Amniotic stem cell (primary cell): ENCODE measurements at places on chromosomes 11 and 22.

DNA sequence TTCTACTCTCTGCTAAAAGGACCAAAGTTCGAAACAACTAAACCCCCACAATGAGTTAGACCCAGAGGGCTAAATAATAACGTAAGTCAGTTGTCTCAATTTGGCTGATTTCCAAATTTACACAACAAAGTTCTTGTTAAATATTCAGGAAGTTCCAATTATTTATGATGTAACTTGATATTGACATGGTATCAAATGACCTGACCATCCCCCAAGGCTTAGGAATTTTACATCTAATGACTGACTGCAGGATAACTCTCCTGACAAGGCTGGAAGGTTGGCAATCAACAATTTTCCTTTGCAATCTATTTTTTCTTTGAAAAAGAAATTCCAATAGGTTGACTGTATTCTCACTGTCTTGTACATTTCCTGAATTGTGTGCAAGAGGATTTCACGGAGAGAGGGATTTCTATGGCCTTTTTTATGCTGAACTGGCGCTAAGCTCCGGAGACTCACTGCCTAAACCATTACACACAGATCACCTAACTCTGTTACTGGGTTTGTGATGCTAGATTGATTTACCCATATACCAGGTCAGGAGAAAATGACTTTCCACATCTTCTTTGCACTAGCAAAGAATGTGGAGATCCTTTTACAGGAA is 9.6 kb upstream of the CDON start:
- no peak for DNase-seq

GRCh38 chr22:28581016-28581415 is 98.6 kb downstream of the TTC28 start:
- DNase-seq, result no peak

- no peak for DNase-seq
These were observed 71.2 kb upstream of the GDPD4 start for GRCh38 chr11:77372726-77373125.

- DNase-seq, result no peak
These were observed at the start of gene MS4A10 for GRCh38 chr11:60785136-60785535. Gene MS4A10, plus strand, starts transcription at chr11:60785333. Its CDS starts 5,003 bp downstream, at chr11:60790336.

GRCh38 chr11:58940028-58940427 is 740 bp downstream of the GLYATL1 start:
- no peak for DNase-seq

DNA sequence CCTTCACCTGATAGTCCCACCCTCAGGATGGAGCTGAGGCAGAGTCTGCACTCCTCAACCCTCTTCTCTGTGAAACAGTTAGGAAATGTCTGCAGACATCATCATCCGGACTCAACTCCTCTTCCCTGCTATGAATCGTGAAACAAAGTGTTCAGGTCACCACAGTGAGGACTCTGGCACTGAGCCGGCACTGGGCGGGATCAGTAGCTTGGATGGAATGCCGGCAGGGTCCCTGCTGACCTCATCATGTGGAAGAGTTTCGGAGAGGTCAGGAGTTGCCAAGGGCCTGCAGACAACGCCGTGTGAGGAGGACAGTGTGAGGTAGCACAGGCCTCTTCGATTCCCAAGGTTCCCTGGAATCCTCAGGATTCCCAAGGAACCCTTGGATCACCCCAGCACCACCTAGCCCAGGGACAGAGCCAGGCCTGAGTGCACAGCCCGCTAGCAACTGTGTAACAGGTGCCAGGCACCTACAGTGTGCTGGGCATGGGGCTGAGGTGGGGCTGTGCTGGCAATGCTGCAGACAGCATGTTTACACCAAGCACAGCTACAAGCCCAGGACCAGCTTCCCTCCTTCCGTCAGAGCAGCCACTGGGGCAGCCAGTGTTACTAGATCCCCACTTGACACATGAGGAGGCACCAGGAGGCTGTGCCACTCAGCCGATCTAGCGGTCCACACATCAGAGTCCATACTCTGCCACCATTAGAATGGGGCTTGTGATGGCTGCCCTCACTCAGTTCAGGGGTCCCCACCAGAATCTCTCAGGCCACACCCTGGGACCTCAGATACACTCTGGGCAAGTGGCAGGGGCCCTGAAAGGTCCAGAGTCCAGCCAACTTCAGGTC is 693 bp upstream of the LINC01488 start:
- no peak for DNase-seq

GRCh38 chr11:110772863-110773262 is 60.6 kb upstream of the ARHGAP20 start:
- no peak for DNase-seq
